ENCODE measurements at places on chromosomes 11 and 22.

- no peak for DNase-seq
Observed at GRCh38 chr22:49303061-49303735, 524.5 kb downstream of the BRD1 start.

DNA sequence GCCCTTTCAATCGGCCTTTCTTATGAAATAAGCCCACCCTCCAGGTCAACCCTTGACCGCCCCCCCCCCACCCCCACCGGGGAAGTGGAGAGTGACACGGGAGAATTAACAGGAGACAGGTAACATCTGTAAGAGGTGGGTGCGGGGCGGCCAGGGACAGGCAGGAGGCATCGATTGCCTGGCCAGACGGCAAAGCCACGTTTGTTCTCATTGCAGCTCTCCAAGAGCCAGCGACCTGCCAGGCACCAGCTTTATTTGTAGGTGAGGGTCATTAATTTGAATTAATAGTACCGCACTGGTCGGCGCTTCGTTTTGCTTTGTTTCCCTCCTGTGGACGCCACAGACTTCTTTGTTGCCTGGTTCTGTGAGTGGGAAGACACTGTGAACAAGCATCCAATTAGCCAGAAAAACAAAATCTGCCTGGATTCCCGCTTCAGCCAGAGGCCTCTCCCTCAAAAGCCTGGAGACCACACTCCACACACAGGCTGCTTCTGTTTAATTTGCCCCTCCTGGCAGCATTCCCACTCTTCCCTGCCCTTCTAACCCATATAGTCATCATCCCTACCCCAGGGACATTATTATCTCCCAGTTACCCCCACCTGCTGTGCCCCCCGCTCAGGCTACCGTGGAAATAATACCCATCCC, 104.5 kb upstream of the OPCML start:
- DNase-seq = no peak

- no peak for DNase-seq
Observed at GRCh38 chr11:64455456-64456261, 96.7 kb downstream of the RPS6KA4 start.

GRCh38 chr11:67349928-67350465, 3.3 kb downstream of the POLD4 start:
- no peak for DNase-seq

Measured in activated CD4-positive, alpha-beta T cell treated with anti-CD3 and anti-CD28 coated beads, Interleukin-2, amount 50 U/mL, for 1 hour (primary cell).